ENCODE measurements at places on chromosomes 1 and 21.

DNA sequence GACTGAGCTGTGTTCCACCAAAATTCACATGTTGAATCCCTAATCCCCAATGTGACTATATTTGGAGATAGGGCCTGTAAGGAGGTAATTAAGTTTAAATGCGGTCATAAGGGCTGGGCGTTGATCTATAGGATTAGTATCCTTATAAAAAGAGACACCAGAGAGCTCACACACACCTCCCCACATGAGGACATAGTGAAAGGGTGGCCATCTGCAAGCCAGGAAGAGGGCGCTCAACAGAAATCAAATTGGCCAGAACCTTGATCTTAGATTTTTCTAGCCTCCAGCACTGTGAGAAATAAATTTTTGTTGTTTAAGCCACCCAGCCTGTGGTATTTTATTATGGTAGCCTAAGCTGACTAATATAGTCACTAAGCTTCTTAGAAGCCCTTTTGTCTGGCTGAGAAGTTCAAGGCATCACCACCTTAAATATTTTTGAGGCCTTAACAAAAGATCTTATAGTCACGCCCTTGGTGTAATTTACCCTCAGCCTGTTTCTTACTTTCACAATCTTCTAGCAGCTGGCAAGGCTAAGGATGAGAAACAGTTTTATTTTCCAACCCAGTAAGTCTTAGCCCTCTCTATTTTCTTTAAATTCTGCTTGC is 28.8 kb downstream of the GORAB start:
- DNase-seq, result no peak

- no peak for DNase-seq
These were observed 13.1 kb downstream of the MAP1LC3C start for GRCh38 chr1:241985787-241986186.

- DNase-seq, result no peak
These were observed 64.8 kb downstream of the FCRL5 start for GRCh38 chr1:157487504-157487903.

DNA sequence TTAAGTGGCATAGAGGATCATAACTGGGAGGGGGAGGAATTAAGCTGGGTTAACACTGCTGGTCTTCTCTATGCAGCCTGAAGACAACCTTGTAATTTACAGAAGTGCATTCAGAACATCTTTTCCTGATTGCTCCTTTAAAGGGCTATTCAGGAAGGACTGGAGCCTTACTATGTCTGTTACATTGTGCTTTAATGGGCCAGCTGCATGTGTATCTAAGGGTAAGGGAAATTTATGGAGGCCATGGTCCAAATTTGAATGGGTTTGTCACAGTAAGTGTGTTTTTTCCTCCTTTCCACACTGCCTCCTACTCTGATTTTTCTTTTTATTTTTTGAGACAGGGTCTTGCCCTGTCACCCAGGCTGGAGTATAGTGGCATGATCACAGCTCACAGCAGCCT is 19.6 kb downstream of the C1orf21 start:
- DNase-seq, result no peak

DNA sequence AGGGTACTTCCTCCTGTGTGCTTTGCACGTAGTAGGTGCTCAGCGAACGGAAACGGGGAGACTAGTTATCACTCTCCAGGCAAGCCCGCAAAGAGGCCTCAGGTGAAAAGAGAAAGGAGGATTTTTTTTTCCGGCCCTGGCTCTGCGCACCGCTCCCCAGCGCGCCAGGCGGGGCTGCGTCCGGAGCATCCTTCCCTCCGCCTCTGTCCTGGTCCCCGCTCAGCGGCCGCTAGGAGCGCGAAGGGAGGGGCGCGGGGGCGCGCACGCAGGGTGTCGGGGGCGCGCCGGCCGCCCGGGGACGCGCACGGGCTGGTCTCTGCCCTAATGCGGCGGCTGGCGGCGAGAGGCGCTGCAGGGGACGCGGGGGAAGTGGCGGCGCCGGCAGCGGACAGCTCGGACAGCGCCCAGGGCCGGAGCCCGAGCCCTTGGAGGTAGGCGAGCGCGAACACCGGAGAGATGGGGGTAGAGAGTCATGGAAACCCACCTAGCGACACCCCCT is 42.3 kb upstream of the NFASC start:
- peak; percentile 20 for DNase-seq

DNA sequence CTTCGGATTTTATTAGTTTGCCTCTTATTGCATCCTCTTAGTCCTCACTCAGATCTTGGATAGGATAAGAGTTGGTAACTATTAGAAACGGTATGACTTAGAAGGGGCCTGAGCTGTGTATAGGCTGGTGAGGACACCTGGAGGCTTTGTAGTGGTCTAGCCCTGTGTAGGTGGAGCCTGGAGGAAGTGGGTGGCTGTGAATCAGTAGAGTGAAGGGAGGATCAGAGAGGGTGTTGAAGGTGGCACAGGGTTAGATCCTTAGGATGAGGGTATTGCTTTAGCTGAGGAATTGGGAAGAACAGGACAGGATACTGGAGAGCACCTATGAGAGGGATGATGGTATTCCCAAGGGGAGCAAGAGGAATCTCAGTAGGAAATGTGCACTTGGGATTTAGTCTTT is 5.7 kb downstream of the VANGL1 start:
- DNase-seq, result no peak

DNA sequence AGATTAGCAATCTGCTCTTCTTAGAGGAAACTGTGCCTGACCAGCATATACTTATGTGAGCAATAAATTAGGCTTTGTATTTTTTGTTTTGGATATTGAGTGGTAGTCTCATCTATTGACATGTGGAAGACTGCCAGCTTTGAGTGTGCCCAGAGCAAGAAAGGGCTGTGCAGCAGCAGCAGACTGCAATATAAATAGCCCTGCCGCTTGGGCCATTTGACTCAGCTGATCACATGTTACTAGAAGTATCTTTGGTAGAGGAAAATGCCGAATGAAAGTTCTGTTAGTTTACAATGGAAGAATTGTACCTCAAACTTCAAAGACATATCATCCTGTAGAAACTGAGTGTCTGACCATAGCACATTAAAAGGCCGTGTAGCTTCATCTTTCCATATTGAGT is 9.1 kb upstream of the PSMB2 start:
- DNase-seq, result no peak

DNA sequence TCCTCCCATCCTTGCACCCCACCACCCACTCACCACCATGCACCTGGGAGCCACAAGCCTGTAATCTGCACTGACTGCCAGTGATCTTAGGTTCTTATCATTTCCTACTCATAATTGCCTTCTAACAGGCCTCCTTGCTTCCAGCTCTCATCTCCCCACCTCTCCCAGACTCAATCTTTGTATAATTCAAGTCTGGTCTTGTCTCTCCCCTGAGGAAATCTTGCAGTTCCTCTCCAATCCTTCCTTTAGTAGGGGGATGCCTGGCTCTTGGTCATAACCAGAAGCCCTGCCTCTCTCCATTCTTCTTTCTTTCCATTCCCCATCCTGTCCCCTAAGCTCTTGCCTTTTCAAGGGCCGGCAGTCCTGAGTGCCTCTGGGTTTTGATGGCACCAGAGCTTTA is 27.8 kb downstream of the PIGM start:
- DNase-seq, result no peak

GRCh38 chr1:8831340-8831739 is 13.9 kb upstream of the RERE start:
- no peak for DNase-seq

DNA sequence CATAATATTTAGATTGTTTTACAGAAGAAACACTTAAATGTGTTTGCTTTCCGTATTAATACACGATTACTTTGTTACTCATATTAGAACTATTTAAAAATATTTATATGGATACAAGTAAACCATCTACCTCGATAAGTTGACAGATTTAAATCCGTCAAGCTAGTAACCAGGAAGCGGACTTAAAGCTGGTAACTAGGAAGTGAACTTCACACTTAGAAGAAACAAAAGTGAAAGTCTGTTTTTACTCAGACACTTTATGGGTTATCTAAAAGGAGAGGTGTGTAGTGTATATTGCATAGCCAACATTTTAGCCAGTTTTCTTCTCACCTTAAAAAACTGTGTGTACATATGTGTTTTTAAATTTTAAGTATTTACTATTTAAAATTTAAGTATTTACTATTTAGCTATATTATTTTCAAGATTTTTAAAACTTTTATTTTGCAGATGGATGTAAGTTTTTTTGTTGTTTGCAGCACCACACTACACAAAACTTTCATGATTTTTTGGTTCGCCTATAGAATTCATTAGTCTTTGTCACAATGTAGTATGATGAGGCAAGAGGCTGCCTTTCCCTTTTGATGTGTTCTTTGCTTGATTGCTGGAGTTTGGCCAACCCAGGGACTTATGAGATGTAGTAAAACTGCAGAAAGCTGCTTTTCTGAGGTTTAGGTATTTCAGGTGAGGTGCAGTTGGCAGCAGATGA is 2.7 kb downstream of the USP25 start:
- no peak for DNase-seq

GRCh38 chr1:115980998-115981993 is 5.0 kb downstream of the SLC22A15 start:
- DNase-seq, result no peak

DNA sequence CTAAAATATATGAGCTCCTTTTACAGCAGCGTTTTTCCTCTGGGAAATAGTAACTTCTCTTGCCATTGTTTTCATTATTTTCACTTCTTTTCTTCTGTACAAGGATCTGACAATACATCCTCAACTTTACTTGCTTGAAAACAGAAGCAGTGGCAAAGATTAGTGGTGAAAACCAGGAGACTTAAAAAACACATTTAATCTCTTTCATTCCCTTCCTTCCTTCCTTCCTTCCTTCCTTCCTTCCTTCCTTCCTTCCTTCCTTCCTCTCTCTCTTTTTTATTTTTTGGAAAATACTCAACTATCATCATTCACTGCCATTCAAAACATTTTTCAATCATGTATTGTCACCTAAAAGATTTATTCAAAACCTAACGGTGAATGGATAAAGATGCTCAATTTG is 1411.4 kb downstream of the NCAM2 start:
- DNase-seq, result no peak

DNA sequence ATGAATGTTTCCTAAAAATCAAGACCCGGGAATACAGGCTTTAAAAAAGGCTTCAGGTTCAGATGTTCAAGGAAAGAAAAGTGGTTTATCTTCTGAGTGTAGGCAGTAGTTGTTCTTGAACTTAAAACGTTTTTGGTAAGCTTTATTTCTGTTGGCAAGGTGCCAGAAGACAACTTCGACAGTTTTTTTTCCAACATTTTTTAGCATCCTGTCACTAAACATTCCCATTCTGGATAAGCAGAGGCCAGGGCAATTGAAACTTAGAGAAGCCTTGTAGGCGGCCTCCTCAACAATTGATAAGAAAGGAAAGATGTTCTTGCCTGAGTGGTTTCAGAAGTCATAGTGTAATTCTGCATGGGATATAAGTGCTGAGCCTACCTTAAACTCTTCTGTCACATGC is 66.7 kb downstream of the PATJ start:
- no peak for DNase-seq

DNA sequence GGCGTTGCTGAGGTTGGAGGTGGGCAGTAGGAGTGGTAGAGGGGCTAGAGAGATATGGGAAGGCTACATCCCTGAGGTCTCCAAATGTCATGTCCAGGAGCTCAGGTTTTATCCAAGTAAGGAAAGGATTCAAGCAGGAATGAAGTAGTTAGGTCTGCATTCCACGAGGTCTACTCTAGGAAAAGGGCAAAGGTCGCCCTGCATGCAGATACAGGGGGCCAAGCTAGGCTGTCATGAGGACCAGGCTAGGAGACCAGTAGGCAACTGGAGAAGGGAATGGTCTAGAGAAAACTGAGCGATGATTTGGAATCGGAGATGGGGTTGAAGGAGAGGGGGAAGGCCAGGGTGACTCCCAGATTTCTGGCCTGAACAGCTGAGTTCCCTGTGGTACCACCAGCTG is 48.7 kb downstream of the IRF2BP2 start:
- no peak for DNase-seq

GRCh38 chr1:114015075-114015474 is 35.8 kb downstream of the OLFML3 start:
- DNase-seq, result no peak

DNA sequence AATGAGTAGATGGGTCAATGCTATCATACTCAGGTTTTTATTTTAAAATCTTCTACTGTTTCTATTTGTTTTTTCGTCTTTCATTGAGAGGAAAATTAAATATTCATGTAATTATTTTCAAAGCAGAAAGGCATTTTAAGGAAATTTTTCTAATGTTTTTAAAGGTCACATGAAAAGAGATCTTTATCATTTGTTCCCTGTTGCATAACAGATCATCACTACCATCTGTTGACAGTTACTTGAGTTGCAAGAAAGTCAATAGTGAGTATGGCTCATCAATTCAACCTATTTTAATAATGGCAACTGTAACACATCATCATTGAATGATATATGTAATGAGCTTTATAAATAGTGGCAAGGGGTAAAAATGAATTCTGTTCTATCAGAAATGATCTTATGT is 369.7 kb downstream of the DPYD start:
- DNase-seq, result no peak

DNA sequence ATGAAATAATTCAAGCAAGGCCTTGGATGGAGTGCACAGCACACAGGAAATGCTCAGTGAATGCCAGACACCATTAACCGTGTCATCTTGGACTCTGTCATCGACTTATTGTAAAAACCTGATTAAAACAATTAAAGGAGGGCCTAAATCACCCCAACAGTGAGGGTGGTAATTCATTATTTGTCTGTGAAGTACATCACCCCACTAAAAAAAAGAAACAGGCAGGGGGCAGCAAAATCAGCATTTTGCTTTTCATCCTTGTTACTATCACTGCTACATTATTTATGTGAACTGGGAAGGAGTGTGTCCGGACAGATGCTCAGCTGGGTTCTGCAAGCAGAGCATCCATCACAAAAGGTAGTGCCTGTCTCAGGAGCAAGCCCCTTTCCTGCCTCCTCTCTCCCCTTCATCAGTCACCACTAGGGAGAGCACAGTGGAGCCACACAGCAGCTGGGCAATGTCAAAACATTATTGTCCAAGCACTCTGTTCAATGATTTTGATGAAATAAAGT is 98.5 kb downstream of the RERE start:
- DNase-seq, result no peak

DNA sequence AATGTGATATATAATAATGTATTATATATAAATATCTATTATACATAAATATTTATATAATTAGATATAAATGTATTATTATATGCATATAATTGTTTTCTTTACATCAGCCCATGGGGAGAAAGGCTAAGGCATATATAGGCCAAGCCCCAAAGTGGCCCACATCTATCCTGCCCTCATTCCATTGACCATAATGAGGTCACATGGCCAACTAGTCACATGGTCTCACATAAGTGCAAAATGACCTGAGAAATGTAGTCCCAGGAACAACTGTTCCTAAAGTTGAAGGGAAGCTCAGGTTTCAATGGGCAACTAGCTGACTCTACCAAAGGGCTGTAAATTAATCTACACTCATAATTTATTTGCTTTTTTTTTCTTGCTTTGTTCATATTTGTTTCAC is 14.5 kb upstream of the CCDC185 start:
- DNase-seq, result no peak

- DNase-seq, result no peak
These were observed 114.5 kb upstream of the ZNHIT6 start for GRCh38 chr1:85822696-85823095.

- no peak for DNase-seq
These were observed 2.9 kb downstream of the CRYZ start for GRCh38 chr1:74729741-74730478.

GRCh38 chr1:8794605-8795004 is 22.8 kb downstream of the RERE start:
- no peak for DNase-seq

GRCh38 chr21:14325595-14325994 is 57.4 kb downstream of the HSPA13 start:
- no peak for DNase-seq

- DNase-seq, result no peak
These were observed 17.2 kb upstream of the ZBTB8B start for GRCh38 chr1:32447469-32448185.

- no peak for DNase-seq
These were observed 3.3 kb upstream of the S100A3 start for GRCh38 chr1:153552335-153552734.
